ENCODE measurements at places on chromosomes 2 and 18.

- DNase-seq, result no peak
These were observed 22.7 kb downstream of the HNMT start for GRCh38 chr2:137987011-137987410.

- no peak for DNase-seq
These were observed 7.7 kb downstream of the HTR2B start for GRCh38 chr2:231117148-231117547.

- no peak for DNase-seq
These were observed 33.5 kb downstream of the DAPL1 start for GRCh38 chr2:158828378-158829164.

DNA sequence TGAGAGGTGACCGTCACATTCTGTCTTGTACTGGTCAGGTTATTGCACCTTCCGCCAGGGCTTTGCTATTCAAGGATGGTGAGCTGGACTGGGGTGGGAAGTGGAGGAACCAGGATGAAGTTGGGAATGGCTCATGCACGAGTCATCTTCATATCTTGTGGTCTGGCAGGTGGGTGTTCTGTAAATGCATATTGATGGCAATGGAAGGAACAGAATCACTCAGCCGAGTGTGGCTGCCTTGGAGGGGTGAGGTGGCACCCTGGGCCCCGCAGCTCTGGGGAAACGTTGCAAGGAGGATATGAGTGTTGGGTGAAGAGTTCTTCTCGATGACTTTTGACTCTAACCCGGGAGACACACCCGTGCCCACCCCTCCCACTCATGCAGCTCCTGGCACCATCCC lies 1.2 kb downstream of the NEU2 start:
- no peak for DNase-seq

DNA sequence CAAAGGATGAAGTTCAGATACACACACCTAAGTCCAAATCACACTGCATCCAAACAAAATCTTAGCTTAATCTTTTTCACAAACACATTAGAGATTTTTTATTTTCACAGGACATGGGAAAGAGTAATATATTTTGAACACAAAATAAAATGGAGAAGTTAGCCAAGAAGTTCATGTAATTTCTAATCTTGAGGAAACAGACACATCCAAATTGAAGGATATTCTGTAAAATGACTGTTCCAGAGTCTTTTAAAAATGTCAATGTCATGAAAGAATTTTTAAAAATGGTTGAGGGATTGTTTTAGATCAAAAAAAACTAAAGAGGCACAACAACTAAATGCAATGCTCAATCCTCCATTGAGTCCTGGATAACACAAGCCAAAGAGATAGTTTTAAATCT lies 12.4 kb upstream of the RAPGEF4 start:
- no peak for DNase-seq

DNA sequence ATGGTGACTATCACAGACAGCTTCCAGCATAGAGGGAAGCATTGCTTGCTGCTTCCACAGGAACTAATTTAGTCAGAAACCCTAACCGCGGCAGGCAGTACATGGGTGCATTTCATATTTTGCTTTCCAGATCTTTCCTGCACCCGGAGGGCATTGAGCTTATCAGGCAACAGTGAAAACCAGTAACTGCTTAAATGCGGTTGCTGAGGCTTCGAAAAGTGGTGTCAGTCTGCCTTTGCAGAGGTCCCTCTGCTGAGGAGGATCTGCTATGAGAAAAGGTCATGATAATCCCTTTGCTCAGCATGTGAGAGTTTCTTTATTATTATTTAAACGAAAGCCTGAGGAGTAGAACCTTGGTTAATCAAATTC lies 44.6 kb upstream of the ROCK2 start:
- no peak for DNase-seq

DNA sequence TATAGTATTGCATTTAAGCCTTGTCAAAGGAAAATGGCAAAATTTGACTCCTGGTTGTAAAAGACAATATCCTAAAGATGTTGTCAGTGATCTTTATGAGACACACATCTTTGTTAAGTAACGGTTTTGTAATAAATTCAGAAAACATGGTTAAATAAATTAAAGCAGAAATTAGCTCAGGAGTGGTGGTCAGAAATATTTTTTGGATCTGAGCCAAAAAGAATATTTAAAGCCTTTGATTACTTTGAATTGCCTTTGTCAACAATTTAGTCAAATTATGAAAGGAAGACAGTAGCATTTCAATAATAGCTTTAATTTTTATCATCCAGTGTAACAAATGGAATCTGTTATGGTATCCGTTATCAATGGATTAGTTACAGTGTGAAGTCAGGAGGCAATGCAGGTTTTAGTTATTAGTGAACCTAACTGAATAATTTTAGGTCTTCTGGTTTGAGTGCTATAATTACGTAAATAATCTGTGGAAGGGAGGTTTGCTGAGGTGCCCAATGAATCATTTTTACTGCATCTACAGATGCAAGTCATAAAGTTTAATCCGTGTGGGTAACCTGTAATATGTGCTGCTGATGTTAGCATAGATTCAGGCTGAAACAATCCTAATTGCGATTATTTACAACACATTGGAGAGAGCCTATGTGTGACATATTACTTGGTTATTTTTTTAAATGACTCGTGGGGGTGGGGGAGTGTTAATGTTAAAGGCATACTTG lies 42.7 kb downstream of the SMAD4 start:
- no peak for DNase-seq

All from Right ventricle myocardium inferior (tissue), 1 donor.